ENCODE measurements at places on chromosomes 5 and 9.

DNA sequence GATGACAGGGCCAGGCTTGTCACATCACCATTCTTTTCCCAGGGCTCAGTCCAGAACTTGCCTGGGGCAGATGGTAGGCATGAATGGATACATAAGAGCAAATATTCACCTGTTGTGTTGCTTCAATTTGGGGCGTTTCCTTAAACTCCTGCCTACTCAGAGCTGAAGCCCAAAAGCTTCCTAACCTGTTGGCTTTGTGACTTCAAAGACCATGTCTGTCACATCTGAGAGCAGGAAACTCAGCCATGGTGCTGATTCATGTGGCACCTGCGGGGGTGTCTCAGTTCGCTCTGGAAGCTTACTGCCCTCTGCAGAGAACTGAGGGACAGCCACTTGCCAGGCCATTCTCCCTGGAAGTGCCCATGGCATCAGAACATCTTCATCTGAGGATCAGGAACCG lies 246.6 kb downstream of the HSPA4 start:
- DNase-seq = no peak

- DNase-seq = no peak
Measured at GRCh38 chr5:14420101-14420811, 161.3 kb upstream of the OTULINL start.

DNA sequence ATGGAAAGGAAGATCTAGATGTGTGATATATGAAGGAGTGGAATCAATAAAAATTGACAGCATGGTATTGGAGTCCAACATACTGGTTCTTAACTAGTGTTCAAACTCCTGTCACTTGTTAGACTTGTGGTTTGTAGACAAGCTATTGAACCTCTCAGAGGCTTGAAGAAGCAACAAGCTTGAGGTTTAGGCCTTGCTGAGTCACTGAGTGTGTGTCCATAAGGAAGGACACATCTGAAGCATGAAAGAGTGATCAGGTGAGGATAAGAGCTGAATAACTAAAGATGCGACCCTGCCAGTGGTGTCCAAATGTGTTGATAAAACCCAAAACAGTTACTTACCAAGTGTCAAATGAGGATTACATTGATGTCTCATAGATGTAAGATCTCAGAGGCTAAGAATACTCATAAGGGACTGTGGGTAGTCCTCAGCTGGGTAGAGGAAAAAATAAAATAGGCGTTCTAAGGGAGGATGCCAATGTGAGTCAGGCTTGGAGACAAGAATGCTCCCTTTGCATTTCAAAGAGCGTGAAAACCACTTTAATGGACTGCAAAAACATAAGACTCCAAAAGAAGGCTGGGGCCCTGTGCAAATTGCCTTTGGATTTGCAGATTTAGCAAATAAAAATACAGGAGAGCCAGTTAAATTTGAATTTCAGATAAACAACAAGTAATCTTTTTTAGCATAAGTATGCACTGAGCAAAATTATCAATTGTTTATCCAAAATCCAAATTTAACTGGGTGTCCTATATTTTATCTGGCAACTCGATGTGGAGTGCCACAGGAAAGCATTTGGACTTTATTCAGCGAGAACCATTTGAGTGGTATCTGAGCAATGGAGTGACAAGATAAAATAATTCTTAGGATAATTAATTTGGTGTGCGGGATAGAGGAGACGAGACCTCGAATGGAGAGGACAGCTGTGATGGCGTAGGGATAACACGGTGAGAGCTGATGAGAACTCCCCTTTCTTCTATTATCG lies 757.3 kb upstream of the WWC1 start:
- DNase-seq = no peak

GRCh38 chr9:99253772-99254431 lies 31.8 kb downstream of the SEC61B start:
- DNase-seq = peak; percentile 29

GRCh38 chr5:32420506-32420905 lies 24.0 kb downstream of the ZFR start:
- DNase-seq = no peak

- DNase-seq = no peak
Measured at GRCh38 chr5:178121391-178122276, 8.3 kb downstream of the N4BP3 start.

All from hematopoietic multipotent progenitor cell treated with erythropoietin and hydrocortisone succinate and interleukin-3 and kit ligand, for 6 days (in vitro differentiated cells).